ENCODE measurements at places on chromosomes 7 and 10.

DNA sequence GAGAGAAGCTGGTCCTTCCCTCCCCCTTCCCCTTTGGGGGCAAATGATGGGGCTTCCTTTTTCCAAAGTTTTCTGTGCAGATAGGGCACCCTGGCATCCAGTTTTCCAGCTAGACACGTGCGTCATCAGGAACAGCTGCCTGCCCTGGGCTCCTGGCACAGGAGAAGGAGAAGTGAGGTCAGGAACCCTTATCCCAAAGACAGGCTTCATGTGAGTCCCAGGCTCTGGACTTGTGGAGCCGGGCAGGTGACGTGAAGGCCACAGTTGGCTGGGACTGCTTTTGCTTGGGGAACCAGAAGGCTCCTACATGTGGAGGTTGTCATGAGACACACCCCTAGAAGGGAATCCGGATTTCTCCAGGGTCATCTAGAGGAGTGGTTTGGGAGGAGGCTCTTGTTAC lies 66.5 kb downstream of the RBM20 start:
- no peak for DNase-seq

DNA sequence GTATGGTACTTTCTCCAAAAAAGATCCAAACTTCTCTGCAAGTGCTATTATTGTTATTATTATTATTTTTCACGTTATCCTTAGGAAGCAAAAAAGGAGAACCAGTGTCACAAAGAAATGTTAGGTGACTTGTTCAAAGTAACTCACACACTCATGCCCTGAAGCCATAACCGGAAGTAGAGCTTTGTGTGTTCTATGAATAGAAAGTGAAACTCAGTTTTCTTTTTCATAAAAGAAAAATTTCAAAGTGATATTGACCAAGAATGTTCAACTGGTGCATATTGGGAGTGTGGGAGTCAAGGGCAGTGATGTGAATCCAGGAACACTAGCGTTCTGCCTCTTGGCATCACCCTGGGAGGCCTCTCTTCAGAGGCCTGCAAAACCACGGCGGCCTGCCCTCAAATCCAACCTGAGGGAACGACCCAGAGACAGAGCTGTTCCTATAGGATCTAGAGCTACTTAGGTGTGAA lies 106.1 kb downstream of the PRKCQ start:
- DNase-seq, result peak; percentile 33

DNA sequence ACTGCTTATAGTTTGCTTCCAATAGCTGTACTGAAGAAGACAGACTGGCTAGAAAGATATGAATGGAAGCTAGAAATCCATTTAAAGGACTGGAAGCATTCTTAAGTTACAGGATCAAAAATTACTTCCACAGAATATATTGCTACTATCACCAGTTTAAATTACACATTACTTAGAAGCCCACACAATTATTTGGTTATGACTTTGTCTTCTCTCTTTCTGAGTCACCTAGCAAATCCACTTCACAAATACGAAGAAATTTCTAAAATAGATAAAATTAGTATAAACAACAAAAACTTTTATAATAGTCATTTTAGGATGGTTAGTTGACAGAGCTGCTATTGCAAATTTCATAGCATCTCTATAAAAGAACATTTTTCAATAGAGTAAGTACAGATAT lies 108.1 kb downstream of the SNX13 start:
- no peak for DNase-seq

DNA sequence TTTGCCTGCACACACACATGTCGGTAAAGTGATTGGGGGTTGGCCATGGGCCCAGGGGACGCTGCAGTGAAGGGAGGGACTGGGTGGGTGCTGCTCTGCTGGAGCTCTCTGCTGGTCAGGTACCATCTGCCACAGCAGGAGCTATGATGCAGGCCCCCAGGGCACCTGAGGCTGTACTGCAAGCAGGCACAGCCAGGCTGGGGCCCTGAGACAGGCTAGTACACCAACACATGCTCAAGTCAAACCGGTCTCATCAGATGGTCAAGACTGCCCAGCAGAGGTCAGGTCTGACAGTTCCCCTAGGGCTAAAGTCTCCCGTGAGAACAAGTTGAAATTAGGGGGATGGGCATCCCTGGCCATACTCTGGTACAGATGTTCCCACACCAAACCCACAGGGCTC lies 118.3 kb upstream of the THSD7A start:
- no peak for DNase-seq

GRCh38 chr10:122849900-122850605 lies 4.4 kb upstream of the CUZD1 start:
- DNase-seq, result no peak

- DNase-seq, result no peak
Observed at GRCh38 chr7:156309016-156309620, 331.5 kb upstream of the RNF32 start.

DNA sequence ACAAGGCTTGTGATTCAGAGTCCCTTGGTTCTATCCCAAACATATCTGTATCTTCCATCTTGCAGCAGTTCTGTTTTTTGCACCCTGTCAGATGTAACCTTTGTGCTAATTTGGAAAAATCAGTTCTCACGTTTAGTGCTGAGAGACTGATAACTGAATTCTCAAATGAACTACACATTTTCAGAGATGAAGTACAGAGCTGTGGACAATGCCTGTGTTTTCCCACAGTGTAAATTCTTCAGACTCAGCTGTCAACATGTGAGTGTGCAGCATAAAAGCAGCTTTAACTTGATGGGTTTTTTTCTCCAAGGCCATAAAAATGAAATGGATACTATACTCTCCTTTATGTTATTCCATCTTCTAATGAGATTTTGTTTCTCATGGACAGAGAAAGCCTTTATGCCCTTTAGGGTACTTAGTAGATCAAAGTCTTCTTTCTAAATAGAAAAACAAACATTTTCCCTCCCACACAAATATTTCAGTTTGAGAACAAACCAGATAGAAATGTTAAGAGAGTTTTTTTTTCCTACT lies 150.9 kb downstream of the SEMA3A start:
- no peak for DNase-seq

- DNase-seq, result no peak
Observed at GRCh38 chr7:90853205-90853604, 257.1 kb downstream of the CDK14 start.

DNA sequence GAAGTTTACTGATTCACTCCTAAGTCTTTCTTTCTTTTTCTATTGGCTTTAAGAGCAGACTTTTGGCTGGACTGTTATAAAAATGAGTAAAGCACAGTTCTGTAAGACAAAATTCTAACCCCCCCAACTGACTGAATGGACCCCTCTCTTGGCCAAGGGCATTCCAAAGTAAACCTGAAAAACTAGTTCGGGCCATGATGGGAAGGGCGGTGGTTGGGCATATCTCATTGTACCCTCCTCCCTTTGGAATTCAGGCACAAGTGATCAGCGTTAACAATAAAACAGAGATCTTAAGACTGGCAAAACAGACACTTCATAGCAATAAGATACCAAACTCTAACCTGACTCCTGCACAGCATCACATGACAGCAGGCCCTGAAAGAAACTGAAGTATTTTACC lies 6.1 kb upstream of the KIF20B start:
- no peak for DNase-seq

DNA sequence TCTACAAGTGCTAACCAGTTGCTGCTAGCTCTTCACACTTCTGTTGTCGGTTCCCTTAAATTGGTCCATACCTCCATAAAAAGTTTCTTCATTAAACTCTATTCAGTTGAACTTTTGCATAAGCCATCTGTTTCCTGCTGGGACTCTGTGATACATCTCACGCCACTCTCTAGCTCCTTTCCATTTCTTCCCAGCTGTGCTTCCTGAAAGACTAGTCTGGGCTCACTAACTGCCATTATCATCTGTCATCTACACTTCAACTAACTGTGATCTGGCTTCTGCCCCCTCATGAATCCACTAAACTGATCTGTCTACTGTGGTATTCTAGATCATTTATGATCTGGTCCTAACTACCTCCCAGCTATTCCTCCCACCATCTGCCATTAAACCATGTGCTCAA lies 78.3 kb downstream of the ELAPOR2 start:
- DNase-seq, result no peak

DNA sequence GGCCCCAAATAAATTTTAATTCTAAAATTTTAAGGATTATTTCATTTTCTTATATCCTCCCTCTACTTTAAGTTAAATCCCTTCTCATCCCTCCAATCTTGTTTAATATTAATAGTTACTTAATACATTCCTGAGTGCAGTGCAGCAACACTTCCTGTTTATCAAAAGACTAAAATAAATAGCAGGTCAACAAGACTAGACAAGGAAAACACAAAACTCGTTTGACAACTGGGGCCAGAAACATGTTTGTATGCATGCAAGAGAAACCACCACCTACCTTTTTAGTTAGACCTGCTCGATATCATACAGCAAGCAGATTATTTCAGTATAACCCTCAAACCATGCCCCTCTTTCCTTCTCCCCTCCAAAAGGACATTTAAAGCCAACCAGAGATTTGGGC lies 95.8 kb downstream of the PARD3 start:
- no peak for DNase-seq

DNA sequence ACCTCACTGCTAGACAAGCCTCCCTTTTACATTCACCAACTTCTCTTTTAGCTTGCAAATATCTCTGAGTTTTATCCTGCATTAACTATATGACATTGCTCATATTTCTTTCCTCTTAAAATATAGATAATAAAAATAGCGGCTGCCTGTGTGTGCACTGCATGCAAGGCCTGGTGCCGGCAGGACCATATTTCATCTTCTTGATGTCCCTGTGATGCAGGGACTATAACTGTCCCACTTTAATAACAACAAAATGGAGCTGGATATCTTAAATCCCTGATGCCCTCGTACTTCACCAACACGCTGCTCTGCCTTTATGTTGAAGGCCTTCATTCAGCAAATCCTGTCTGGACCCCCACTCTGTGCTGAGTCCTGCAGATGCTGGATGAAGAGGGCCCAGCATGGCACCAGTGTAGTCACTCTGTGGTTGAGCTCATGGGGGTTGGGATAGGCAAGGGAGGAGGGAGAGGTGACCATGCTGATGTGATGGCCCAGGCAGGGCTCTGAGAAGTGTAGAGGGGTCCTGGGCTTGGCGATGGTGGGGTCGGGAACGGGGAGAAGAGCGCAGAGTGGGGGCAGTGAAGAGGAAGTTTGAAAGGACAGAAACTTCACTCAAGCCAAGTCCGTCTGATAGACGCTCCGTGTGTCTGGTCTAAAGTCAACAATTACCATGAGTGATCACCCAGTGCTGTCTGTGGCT lies 40.4 kb downstream of the C10orf90 start:
- DNase-seq, result no peak

GRCh38 chr10:92832998-92833650 lies 15.2 kb upstream of the EXOC6 start:
- DNase-seq, result no peak

DNA sequence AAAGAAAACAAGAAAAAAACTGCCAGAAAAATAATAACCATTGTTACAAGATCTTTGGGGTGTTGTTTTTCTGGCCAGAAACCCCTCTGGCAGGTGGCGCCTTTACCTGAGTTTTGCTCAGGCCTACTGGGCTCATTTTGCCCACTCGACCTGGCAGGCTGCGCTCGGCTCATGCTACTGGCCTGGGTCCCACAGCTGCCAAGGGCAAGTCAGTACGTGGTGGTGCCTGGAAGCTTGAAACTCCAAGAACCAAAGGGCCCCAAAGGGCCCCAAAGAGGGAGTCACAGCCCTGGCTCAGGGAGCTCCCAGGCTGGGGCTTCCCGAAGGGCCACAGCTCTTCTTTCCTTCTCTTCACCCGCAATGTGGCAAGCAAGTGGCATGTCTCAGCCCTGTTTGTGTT lies 42.7 kb downstream of the CACUL1 start:
- no peak for DNase-seq

DNA sequence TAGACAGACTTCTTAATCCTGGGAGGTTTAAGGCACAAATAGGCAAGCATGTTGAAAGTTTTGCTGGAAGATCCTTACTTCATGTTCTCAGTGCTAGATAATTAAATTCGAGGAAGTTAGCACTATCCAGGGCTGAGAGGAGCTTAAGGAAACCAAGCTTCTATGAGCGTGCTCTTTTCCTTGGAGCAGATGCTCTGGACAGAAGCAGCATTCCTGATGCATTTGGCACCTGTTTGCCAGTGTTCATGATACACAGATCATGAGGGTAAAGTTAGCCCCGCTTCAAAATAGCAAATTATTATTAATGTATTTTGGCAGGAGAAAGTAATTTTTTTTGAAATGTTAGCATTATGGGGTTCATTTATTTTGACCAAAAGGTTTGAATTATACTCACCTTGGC lies 9.4 kb downstream of the HDAC9 start:
- no peak for DNase-seq

- no peak for DNase-seq
Observed at GRCh38 chr7:13832346-13832745, 157.1 kb downstream of the ETV1 start.

Data from activated naive CD4-positive, alpha-beta T cell treated with Interleukin-2 at 50 U/mL for 16 hours (primary cell).